Endothelial cell of umbilical vein (primary cell): ENCODE measurements at places on chromosomes 7 and 10.

DNA sequence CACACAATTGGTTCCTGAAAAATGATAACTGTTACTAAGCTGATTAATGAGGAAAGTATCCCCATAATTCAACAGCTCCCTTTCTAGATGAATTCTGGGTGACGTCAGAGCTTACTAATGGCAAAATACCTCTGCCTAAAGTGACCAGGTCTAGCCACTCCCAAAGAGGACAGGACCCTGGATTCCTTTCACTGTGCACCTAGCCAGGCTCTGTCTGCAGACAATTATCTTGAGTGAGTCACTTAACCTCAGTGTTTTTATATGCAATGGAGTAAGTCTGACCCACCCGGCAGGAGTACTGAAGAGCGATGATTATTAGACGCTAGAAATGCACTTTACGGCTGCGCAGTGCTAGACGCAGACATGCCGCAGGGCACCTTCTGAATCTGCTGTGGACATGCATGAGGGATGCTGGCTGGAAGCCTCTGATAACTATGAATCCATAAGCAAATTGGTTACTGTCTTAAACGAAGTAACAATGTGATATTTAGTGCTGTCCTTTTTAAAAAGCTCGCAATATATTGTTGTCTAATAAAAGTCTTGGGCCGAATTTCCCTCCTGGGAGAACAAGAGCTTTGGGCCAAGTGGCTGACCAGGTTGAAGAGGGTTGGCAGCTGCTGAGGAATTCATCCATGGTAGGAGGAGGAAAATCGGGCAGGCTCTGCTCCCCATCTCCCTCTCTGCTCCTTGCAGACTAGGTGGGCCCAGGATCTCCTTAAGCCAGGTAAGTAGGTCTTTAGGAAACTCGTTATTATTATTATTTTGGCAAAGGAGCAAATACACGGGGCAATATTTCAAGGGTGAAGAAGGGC lies 4.6 kb upstream of the INPP5A start:
- H3K4me1 ChIP-seq = peaks cover 4% of the 10 kb centered on the region
- no peaks in the 10 kb centered on the region for H3K36me3 ChIP-seq

- DNase-seq = no peak
- no peaks in the 10 kb centered on the region for H3K4me1 ChIP-seq
- no peak overlapping the region for H3K4me3 ChIP-seq
- H3K36me3 ChIP-seq = no peaks in the 10 kb centered on the region
Measured at GRCh38 chr7:12436126-12436525, 32.5 kb upstream of the VWDE start.

- peaks cover 19% of the 10 kb centered on the region for H3K4me1 ChIP-seq
- H3K27ac ChIP-seq = no peak overlapping the region
- no peak overlapping the region for H3K4me3 ChIP-seq
Measured at GRCh38 chr10:124698545-124699469, 45.4 kb downstream of the FAM53B start.

GRCh38 chr10:18328941-18329340 lies 188.7 kb downstream of the CACNB2 start:
- no peaks in the 10 kb centered on the region for H3K36me3 ChIP-seq
- no peak overlapping the region for H3K4me3 ChIP-seq
- no peak for DNase-seq

GRCh38 chr10:18240185-18240882 lies 100.1 kb downstream of the CACNB2 start:
- DNase-seq = no peak
- H3K4me1 ChIP-seq = no peaks in the 10 kb centered on the region
- H3K27ac ChIP-seq = no peak overlapping the region
- H3K4me3 ChIP-seq = no peak overlapping the region
